ENCODE measurements at places on chromosomes 4 and X.

DNA sequence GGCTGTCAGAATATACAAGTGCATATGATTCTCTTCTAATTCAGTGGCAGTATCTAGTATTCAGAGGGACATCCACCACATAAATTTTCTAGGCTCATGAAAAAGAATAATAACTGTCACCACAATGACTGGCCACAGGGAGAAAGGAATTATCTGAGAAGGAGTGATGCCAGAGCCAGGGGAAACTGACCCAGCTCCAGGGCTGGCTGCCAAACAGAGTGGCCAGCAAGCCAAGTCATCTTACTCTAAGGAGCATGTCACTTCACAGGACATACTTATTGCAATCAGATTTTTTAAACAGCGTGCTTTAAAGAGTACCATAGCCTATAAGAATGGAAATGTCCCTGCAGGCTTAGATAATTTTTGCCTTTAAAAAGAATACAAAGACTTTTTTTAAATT lies 5.8 kb upstream of the SEPTIN11 start:
- no peak for DNase-seq

DNA sequence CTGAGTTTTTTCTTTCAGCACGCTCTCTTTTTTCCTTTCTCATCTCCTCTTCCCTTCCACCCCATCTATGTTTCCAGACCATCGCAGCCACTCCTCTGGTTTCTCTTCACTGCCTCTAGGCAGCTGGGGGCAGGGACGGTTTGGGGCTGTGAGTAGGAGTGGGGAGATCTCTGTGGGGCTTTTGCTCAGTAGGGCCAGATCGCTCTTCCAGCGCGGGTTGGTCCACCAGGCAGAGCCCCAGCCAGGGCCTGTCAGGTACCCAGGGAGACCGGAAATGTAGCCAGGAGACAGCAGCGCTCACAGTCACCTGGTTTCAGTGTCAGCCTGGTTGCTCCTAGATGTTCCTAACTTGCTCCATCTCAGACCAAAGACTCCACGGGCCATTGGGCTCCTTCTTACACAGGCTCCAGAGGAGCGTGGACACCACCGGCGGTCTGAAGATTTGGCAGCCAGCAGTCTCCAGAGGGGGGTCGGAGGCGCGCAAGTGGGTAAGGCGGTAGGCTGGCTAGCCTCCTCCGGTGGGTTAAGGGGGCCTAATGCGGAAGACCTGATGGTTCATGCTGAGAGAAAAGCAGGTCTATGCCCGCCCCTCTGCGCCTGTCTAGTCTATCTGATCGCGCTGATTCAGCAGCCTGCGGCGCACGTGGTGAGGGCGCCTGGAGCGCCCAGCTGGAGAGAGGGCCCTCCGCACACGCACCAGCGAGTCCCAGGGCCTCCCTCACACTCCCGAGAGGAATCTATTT lies 1.8 kb downstream of the FGF5 start:
- DNase-seq = no peak

- no peak for DNase-seq
Observed at GRCh38 chrX:22882543-22882942, 117.2 kb upstream of the DDX53 start.

DNA sequence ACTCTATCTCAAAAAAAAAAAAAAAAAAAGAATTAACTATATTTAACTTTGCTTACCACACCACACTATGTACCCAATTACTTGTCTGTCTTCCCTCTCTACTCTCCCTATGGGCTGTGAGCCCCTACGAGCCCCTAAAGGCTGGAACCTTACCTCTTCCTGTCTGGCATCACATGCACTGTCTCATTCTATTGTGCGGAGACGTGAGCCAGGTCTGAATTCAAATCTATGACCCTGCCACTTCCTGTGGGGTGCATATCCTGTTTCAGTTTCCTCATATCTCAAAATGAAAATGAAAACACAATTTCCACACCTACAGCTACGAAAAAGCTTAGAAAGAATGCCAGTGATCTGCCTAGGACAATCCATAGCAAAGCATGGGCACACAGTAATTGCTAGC lies 42.9 kb upstream of the HS3ST1 start:
- DNase-seq = no peak

- peak; percentile 76 for DNase-seq
Observed at GRCh38 chrX:20463296-20464075, 196.8 kb upstream of the RPS6KA3 start.
